Nucleus accumbens (tissue), 56 donors: ENCODE measurements at places on chromosomes 13 and 19.

DNA sequence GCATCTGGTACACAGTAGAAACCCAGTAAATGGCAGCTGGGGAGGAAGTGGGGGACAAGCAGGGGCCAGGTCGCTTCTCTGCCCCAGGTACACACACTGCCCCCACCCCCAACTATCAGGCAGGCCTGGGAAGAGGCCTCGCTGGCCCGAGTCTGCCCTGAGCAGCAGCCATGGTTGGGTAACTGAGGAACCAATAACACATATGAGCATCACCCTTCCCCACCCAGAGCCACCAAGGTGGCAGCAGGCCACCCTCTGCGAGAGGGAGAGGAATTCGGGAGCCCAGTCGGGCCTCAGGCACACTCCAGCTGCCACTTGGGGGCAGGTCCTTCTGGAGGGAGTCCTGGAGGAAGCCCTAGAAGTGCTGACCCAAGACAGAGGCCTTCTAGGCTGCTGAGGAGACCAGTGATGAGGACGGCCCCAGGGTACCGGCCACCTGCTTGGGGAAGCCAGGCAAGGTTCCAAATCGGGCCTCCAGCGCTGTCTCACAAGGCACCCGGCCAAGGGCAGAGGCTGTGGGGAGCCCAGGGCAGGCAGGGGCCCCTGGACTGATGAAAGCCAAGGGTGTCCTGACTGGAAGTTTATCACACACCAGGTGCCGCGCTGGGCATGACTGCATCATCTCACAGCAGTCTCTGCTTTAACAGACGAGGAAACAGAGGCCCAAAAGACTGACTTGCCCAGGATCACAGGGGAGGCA is 14.0 kb upstream of the KPTN start:
- no peak for DNase-seq

DNA sequence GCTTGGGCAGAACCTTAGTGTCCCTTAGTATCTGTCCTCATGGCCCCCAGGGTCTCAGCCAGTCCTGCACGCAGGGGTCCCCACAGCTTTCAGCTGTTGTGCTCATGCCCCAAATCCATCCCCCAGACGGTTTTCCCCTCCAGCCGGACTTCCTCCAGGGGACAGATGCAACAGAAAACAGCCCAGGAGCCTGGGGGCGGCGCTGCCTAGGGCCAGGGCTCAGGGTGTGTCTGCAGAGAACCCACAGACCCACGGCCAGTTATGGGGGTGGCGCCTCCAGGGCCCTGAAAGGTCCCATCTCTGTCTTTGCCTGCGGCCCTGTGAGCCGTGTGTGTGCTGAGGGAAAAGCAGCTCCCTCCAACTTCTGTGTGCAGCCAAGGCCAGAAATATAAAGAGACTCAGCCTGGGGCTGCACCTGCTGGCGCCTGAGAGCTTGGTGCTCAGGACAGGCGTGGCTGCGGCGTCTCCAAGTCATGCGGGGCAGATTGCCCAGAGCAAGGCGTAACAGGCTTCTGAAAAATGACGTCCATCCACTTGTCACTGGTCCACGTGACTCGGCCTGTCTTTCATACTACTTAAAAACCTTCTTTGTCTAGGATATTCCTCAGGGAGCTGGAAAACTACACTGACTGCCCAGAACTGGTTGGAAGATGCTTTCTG is 22.1 kb upstream of the F7 start:
- DNase-seq: peak; percentile 53

DNA sequence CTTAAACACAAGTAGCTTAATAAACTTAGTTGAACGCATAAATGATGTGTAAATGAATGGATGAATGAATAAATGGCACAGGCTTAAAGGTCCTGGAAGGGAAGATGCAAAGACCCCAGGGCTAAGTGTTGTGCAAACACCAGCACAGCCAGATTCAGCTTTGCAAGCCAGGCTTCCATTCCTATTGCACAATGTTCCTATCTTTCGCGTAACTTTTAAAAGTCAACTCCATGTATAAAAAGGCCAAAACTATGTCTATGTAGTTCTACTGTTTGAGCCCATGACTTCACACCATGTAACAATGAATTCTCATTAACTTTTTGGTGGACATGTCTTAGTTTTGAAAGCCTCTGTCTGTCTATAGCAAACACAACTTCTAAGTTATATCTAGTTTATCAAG is 226.0 kb downstream of the NALCN start:
- DNase-seq: no peak

GRCh38 chr13:60258349-60258748 is 94.6 kb upstream of the DIAPH3 start:
- DNase-seq: no peak

GRCh38 chr13:112711528-112712265 is 21.9 kb downstream of the ATP11A start:
- no peak for DNase-seq
